ENCODE measurements at places on chromosomes 2 and 18.

GRCh38 chr18:2997429-2997828 is 15.5 kb downstream of the LPIN2 start:
- DNase-seq = no peak

GRCh38 chr2:99974275-99974674 is 168.1 kb downstream of the AFF3 start:
- no peak for DNase-seq

GRCh38 chr2:257842-258241 is 6.0 kb downstream of the SH3YL1 start:
- DNase-seq = no peak

DNA sequence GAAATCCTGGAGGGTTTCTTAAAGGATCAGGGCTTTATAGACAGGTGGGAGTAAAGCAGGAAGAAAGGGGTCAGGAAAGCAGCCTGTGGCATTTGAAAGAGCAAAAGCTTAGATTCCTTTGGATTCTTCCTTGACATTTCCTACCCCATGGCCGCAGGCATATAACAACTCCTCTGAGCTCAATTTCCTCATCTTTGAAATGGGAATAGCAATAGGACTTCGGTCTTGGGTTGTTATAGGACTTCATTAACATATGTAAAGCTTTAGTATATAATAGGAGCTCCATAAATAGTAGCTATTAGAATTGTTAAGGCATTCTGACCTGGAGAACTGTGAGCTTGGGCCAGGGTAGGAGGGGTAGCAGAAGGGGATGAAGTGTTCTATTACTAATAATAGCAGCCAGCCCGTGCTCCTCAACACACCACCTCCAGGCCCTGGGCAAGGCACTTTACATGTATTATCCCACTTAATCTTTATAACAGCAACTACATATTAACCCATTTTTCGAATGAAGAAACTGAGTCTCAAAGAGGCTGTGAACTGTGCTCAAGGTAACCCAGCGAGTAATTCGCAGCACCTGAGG is 10.6 kb downstream of the ZFP36L2 start:
- DNase-seq = no peak

DNA sequence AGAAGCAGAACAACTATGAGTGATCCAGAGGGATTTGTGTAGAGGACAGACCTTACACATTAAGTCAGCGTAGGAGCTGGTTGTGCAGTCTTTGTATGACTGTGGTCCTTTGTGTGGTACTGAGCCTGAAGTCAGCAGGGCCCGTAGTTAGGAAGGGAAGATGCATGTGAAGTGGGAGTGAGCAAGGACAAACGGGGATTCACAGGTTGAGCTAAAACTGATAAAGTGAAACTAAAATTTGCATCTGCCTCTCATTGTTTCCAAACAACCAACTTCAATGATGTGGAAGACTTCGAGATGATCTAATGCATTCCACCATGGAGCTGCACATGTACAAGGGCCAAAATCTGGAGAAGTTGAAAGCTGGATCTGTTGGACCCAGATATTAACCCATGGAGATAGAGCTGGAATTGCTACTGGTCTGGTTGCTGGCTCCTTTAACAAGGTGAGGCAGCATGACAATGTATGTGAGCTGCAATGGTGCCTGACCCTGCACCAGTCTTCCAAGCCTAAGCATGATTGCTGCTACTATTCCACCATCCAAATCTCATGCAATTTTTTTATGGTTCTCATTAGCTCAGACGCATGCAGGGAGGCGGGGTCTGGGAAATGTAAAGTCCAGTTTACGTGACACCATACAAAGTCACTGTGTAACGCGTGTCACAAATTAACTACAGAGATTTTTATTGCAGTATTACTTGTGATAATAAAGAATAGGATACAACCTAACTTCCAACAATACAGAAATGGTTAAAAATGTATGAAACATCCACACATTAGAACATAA is 12.1 kb upstream of the CYBRD1 start:
- peak; percentile 22 for DNase-seq

GRCh38 chr2:48482313-48482712 is 47.6 kb upstream of the STON1 start:
- no peak for DNase-seq

DNA sequence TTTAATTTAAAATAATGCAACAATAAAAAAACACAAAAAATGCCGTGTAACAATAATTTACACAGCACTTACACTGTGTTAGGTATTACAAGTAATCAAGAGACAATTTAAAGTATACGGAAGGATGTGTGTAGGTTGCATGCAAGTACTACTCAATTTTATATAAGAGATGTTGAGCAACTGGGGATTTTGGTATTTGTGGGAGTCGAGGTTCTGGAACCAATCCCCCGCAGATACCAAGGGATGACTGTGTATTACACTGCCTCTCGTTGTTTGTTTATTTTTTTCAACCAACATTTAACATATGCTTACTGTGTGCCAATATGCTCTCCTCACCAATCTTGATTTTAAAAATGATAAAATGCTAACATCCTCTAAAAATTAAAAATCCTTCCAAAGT is 24.8 kb downstream of the MAP3K2 start:
- no peak for DNase-seq

DNA sequence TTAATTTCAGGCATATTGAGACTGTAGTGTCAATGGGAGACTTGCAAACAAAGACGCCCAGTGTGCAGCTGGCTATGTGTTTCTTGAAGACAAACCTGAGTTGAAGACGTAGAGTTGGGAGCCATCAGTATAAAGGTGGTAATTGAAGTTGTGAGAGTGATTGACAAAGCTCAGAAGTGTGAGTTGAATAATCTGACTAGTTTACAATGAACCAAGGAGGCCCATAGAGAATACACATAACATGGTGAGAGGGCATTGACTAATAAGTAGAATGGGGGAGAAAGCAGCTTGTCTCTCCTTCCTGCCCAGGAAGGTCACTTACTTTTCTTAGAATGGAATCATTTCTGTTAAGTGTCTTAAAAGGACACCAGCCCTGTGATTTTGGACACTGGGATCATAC is 14.1 kb downstream of the SP110 start:
- no peak for DNase-seq

DNA sequence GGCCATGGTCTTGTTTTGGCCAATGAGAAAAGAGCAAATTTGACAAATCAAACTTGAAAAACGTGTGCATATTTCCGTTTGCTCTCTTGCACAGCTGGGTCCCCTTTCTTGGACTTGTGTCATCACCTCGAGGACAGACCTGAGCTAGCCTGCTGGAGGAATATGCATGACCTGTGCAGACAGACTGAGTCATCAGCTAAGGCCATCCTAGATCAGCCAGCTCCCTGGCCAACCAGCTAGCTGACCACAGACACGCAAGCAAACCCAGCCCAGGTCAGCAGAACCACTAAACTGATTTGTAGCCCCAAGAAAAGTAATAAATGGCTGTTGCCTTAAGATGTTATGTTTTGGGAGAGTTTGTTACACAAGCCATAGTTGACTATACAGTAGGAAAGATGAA is 61.3 kb upstream of the PAX3 start:
- no peak for DNase-seq

- DNase-seq = no peak
Measured at GRCh38 chr2:164080486-164080885, 344.7 kb upstream of the FIGN start.

- no peak for DNase-seq
Measured at GRCh38 chr2:220503431-220503830, 876.0 kb downstream of the SLC4A3 start.

DNA sequence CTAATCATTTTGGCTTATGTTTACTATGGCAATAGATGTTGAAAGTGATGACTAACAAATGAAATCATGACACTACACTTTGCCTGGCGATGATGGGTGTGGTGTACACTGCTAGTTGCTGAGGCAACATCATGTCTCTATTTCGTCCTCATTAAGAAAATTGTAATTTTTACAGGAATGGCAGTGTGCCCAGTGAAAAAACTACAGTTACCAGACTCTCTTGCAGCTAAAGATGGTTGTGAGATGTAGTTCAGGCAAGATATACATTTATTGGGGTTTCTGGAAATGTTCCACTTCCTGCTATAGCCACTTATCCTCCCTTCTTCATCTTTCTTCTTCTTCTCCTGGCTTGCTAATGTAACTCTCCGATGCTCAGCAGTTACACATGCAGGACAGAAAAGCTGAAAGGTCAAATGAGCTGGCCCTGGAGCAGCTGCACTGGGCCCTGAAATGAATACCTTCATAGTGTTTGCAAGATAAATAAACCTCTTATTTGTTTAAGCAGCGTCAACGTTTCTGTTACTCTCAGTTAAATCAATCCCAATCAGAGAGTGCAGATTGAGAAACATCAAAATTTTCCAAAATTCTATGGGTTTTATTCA is 46.0 kb downstream of the SOCS6 start:
- DNase-seq = no peak

GRCh38 chr2:200042944-200043343 is 87.6 kb downstream of the MAIP1 start:
- no peak for DNase-seq

DNA sequence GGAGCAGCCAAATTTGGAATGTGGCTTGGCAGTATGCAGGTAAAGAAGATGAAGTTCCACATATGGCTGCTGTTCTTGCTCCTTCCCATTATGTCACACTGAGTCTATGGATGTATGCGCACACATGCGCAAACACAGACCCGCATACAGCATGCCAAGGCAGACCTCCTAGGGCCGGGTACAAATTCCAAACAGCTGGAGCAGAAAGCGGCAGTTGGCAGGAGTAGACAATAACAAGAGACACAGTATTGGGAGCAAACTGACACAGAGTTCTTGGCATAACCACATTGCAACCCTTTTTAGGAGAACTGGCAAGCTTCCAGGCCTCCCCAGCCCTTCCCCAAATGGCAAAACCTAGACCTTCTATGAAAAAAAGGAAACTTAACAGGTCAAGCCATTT is 268.9 kb downstream of the SP3 start:
- DNase-seq = no peak

DNA sequence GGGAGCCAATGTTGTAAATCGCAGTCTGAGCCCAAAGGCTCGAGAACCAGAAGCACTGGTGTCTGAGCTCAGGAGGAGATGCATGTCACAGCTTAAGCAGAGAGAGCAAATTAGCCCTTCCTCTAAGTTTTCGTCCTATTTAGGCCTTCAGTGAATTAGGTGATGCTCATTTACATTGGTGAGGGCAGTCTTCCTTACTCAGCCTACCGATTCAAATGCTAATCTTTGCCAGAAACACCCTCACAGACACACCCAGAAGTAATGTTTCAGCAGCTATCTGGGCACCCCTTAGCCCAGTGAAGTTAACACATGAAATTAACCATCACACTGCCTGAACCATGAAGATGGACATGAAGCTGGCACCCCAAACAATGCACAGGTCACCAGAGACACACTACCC is 385.1 kb downstream of the STK39 start:
- DNase-seq = no peak

All from GM03348 (cell line).